ENCODE measurements at places on chromosomes 7 and 10.

- no peak for DNase-seq
Measured at GRCh38 chr7:152869677-152870051, 110.1 kb downstream of the ACTR3B start.

- DNase-seq = no peak
Measured at GRCh38 chr7:136064627-136065237, 87.6 kb upstream of the MTPN start.

- no peak for DNase-seq
Measured at GRCh38 chr7:23196306-23196705, 14.5 kb downstream of the NUP42 start.

- no peak for DNase-seq
Measured at GRCh38 chr7:26081638-26082037, 70.4 kb upstream of the NFE2L3 start.

- no peak for DNase-seq
Measured at GRCh38 chr10:30820261-30820991, 190.9 kb upstream of the LYZL2 start.

- DNase-seq = no peak
Measured at GRCh38 chr7:18053177-18053928, 25.7 kb upstream of the PRPS1L1 start.

- peak; percentile 98 for DNase-seq
Measured at GRCh38 chr7:47979145-47979831, at the start of gene HUS1. HUS1 (minus strand) TSS chr7:47979615; CDS start chr7:47979519, 96 bp downstream.

DNA sequence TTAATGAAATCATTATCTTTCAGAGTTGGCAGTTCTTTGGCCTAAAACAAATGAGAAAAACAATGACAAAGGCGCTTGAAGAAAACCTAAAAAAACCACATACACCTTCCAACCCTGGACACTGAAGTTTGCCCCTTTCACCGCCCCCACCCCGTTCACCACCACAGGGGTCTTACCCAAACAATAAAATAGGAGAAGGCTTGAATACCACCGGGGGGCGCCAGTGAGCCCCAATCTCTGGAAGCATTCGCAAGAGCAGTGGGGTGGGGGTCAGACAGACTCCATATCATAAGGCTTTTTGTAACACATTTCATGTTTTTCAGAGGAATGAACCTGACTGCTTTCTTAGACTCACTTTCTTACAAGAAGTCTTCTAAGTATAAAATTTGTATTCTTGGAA, 163.6 kb downstream of the PIP4K2A start:
- DNase-seq = peak; percentile 66

- DNase-seq = no peak
Measured at GRCh38 chr10:51368943-51369342, 294.7 kb downstream of the PRKG1 start.

GRCh38 chr10:20630092-20630643, 266.9 kb downstream of the NEBL start:
- no peak for DNase-seq

- no peak for DNase-seq
Measured at GRCh38 chr7:137976696-137977095, 25.2 kb downstream of the CREB3L2 start.

GRCh38 chr10:67837541-67838314, at the start of gene DNAJC12:
DNAJC12 (minus strand) TSS chr10:67838188; CDS start chr10:67838011, 177 bp downstream.
- peak; percentile 95 for DNase-seq

DNA sequence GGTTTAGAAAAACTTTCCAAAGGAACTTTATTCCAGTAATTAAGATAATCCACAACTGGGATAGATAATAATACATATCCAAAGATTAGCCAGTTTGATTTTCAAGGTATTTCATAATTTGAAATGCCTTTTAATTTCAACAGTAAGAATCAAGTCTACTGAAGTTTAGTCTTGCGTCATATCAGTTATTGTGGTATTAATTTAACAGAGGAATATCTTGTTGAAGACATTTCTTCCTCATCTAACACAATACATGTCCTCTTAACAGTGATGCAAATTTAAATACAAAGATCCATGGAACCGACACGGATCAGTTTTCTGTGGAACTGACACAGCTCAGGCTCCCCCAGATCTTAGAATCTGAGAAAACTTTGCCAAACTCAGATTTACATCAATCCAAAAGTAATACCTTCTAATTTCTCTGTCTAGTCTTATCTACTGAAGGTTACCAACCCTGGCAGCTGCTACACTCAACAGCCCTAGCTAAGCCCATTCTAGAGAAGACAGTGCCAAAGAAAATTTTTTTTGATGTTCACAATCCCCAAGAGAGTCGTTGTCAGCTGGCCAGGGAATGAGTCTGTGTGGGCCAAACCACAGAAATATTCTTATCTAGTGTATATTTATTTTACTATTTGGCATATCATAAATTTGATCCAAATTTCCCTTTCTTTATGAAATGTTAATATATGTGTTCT, 365.2 kb upstream of the MEOX2 start:
- DNase-seq = no peak

GRCh38 chr7:94649450-94649849, 6.5 kb downstream of the SGCE start:
- DNase-seq = no peak

DNA sequence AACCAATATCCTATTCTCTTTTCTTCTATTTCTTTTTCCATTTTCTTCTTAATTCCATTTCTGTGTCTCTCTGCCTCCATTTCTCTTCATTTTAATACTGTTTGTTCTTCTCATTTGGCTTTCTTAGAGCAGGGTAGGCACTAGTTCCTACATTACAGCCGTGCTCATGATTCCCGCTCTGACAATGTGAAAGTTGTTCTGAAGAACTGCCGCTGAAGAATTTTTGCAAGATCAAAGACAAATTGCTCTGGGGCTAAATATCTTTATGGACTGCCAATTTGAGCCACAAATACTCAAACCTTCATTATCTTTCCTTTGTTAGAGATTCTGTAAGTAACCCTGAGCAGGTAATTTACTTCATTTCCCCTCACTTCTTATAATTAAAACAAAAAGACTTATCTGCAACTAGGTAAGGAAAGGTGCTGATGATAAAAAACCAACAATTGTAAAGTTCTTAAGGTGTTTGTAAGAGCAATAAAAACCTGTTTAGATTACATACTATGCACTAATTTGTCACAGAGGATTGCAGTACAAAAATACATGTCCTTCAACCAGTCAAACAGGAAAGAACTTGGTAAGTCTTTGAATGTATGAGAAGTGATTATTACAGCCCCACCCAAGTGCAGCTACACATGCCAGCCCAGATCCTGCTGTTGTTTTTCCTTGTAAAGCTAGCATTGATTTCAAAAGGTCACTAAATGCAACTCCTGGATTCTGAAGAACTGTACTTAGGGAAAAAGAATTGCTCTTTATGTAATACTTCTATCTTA, 127.5 kb downstream of the COL28A1 start:
- no peak for DNase-seq

GRCh38 chr7:116530107-116530820, 5.4 kb downstream of the CAV1 start:
- no peak for DNase-seq

- no peak for DNase-seq
Measured at GRCh38 chr7:155807065-155807671, 5.1 kb downstream of the SHH start.

GRCh38 chr10:132397671-132398565, 918 bp downstream of the PWWP2B start:
- DNase-seq = peak; percentile 82

GRCh38 chr7:124724507-124725192, 40.9 kb downstream of the GPR37 start:
- no peak for DNase-seq

DNA sequence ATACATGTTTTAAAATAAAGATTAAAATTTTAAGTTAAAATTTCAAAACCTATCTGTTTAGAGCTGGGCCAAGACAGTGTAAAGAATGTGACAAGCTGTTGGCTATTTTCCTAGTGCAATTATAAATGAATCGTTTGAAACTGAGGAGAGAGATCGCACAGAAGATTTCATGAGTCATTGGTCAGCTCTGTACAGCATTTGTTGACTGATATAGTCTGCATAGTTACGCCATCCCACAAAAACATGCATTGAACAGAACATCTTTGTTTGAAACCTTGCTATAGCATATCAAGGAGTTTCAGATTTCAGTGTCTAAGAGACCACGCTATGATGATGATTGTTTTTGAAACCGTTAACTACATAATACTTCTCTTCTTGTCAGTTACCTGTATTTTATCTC, 1.3 kb upstream of the C10orf67 start:
- peak; percentile 75 for DNase-seq

DNA sequence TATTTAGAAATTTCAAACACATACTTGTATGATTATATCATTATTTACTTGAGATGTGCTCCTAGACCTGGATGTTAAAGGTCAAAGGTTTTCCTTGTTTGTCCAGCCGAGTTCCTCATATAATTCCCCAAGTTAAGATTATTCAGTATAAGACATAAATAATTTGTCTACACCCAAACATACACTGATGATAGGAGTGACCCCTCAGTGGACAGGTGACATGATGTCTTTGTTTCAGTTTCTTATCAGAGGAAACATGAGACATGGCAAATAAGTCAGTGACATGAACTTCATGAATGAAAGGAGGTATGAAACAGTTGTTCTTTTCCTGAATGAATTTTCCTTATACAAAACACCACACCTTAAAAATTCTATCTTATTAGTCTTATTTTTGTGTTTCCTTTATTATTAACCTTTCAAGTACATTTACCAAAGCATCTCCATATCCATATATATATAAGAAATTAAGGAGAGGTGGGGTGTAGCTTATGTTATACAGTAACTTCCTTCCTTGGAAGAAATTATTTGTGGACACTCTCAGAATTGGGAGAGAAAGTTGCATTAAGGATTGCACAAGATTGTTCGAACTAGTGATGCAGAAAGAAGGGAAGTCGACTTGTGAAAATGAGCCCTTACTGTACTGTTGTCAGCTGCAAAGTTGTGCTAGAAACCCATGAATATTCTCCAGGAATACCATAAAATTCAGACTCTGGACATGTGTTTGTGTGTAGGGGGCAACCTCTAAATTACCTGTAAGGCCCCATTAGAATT, 60.5 kb downstream of the POM121L12 start:
- DNase-seq = peak; percentile 4

DNA sequence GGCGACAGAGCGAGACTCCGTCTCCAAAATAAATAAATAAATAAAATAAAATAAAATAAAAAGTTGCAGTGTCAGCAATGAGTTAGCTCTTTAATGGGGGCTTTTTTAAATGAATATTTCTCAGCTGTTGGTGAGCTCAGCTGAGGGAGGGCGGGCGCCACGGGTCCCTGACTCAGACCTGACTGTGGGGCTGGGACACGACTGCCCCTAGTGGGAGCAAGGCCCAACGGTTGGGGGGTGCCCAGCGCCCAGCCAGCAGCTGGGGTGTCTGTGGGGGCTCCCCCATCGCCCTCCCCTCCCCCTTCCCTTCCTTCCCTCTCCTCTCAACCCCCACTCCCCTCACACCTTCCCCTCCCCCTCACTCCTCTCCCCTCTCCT, 46.6 kb downstream of the PWWP2B start:
- DNase-seq = peak; percentile 31

DNA sequence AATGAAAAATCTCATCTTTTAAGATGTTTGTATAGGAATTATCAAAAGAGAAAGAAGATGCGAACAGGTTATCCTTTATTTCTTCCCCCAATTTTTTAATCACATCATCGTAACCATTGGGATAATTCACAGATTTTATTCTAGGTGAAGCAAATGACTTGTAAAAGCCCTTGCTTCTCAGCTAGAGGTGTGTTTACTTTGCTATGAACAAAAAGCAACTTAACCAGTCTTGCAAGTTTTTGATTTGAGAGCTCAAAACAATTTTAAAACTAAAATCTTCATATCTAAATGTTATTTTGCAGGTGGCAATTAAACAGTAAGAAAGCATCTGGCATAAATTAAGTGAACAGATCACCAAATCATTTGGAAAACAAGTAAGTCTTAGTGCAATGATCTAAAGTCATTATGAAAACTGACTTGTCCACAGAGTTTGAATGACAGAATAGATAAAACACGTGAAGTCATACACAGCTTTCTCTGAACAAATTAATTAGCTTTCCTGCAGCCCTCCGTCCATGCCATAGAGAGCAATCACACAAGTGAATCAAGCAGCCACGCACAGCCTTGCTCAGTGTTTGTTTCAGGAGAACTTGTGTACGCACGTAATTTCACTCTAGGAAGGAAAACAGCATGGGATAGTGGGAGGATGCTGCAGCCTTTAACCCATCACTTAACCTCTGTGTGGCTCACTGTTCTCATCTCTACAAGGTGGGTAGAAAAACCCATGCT, 85.0 kb upstream of the ZNF800 start:
- peak; percentile 78 for DNase-seq

- DNase-seq = no peak
Measured at GRCh38 chr10:16965344-16965616, 148.1 kb upstream of the RSU1 start.

GRCh38 chr7:94529516-94529915, 19.9 kb downstream of the CASD1 start:
- DNase-seq = no peak

DNA sequence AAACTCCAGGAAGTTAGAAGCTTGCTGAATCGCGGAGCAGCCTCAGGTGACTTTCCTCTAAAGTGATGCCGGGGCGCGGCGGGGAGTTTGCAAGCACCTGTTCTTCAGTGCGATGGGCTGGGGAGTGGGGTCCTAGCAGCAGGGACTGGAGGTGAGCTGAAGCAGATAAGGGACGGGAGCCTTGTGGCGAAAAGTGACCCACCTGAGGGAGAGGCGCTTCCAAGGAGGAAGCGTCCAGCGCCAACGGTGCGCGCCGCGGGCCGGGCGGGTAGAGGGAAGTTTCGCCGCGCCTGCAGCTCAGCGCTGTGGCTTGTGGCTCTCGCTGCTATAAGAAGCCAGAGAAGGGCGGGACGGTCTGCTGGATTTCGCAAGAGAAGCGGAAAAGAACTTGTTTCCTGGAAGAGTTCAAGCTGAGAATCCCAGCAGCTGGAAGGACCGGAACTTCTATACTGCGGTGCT, at the start of gene STEAP4:
Gene STEAP4, minus strand, starts transcription at position 305 of the 459 bp plus-strand sequence. CDS start 22,625 bp downstream, outside the sequence.
- peak; percentile 81 for DNase-seq

GRCh38 chr10:73079779-73080541, 16.7 kb downstream of the P4HA1 start:
- no peak for DNase-seq

Data from DMS53 (cell line).